ENCODE measurements at places on chromosomes 11 and 22.

DNA sequence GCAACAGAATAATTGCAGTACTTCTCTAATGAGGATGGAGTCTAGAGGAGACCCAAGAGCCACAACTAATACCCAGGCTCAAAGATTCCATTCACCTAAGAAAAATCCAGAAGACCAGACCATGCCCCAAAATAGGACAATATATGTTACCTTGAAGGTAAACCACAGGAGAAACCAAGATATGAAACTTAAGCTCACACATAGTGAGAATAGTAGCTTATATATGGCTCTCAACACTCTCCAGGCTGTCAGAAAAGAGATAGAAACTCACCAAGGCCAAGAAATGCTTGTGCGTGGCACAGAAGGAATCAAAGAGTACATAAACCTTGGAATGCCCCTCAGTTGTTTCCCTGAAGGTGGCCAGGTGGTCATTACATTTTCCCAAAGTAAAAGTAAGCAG is 9.1 kb downstream of the FAM111A start:
- no peak for DNase-seq

GRCh38 chr22:27662359-27663301 is 138.9 kb downstream of the MN1 start:
- no peak for DNase-seq

- no peak for DNase-seq
These were observed 429.4 kb upstream of the B3GAT1 start for GRCh38 chr11:134841411-134841810.

DNA sequence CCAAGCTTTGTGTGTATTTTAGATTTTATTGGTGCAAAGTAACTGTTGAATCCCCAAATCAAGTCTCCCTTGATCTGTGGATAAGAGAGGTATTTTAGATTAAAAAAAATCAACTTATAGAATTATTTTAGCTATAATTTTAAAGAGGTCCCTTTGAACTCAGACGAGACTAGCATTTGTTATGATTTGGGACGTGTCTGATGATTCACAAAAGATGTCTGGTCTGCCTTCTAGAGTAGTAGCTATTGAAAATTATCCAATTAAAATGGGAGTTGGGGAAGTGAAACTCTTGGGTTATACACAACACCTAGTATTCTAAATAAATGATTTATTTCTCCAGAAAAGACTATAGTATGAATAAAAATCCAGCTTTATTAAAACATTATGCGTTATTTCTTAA is 227.9 kb upstream of the GRIA4 start:
- DNase-seq, result no peak

GRCh38 chr22:38952281-38952993 is 5.0 kb upstream of the APOBEC3A start:
- no peak for DNase-seq

- DNase-seq, result no peak
These were observed 1.6 kb upstream of the OMP start for GRCh38 chr11:77101043-77101537.

DNA sequence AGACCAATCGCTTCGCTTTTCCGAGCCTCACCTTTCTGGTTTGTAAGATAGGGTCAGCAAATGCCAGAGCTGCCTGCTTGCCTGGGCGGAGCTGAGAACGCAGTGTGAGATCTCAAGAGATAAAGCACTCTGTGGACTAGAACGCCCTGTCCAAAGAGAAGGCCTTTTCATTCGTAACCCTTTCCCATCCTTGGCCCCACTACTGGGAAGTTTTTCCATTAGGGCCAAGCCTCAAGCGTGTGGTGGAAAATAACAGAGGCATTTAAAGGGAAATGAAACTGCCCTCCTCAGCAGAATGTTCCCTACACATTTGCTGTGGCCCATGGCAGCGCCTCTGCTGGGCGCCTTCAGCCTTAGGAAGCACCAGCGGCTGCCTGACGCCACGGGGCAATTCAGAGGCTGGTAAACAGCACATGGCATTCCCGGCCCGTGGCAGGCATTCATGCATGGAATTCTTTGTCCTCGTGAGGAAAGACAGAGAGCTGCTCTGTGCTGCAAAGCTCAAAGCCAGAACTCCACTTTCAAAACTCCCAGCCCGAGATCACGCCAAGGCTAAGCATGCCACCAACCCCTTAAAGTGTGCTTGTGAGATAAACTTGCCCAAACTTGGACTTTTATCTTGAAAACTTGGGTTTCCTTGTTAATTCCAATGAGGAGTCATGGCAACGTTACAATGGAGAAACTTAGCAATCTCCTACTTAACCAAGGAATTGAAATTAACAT is 38.1 kb downstream of the AHNAK start:
- no peak for DNase-seq

DNA sequence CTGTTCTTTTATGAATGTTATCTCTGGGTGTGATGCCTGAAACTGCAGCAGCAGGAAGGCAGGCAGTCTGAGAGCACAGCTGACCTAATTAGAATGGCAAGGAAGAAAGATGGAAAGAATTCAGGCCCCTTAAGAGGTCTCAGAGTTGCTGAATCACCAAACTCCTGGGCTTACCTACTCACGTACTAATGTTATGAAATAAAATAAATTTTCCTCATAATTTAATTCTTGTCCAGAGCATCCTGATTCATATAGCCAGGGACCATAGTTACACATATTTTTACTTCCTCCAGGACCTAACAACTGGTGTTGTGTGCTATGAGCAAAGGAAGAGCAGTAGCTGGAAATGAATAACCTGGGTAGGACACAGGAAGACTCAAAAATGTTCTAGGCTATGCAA is 41.9 kb downstream of the SNX19 start:
- no peak for DNase-seq

- DNase-seq, result no peak
These were observed 21.8 kb downstream of the TSPAN18 start for GRCh38 chr11:44748606-44749005.

DNA sequence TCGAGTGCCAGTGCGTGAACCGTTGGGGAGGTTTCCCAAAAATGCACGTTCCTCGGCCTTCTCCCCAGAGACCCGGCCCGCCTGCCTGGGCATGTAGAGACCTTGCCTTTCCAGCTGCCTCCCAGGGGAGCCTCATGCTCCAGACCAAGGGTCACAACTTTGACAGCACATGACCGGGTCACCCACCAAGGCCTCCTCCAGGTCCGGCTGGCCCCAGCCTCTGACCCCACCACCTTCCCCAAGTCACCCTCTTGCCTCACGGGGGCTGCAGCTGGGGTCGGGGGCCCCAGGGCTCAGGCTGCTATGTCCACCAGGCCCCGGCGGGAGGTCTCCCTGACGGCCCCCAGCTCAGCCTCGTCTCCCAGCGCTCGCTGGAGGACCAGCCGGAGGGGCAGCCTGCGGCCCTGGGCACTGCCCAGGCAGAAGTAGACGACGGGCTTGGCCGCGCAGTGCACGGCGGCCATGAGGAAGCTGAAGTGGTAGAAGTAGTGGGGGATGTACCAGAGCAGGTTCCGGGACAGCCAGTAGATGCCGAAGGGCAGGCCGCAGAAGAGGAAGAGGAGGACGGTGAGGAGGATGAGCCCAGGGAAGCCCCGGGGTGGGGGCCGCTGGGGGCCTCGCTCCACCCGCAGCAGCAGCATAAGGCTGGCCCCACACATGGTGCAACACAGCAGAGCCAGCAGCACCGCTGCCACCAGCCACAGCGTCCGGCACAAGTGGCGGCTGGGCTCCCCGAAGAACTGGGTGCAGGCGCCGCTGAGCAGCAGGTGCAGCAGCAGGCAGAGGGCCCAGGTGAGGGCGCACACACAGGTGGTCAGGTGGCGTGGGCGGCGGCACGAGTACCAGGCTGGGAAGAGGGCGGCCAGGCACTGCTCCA is 4.4 kb downstream of the MRGPRE start:
- no peak for DNase-seq

DNA sequence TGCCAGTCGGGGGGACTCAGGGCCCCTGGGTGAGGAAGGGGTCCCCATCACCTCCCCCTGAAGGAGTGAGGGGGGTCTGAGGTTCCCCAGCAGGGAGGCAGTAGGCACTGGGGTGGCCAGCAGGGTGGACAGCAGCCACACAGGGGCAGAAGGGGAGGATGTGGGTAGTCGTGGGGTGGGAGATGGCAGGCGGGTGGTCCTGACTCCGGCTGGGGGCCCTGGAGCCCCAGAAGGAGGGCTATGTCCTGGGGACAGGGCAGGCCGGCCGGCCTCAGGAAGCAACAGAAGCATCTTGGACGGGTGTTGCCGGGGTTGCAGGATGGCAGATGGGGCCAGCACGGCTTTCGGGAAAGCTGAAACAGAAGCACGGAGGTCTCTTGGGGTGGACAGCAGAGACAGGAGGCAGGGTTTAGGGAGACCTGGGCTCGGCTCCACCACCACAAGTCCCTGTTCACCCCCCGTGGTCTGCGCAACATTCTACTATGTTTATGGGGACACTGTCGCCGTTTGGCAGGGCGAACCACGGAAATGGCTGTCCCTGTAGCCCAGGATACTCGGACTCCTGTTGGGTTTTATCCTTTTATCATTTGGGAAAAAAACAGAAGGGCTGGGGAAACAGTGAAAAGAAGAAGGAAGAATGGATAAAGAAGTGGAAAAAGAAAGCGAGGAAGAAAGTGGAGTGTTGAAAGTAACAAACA is 14.1 kb downstream of the VWCE start:
- DNase-seq, result no peak

DNA sequence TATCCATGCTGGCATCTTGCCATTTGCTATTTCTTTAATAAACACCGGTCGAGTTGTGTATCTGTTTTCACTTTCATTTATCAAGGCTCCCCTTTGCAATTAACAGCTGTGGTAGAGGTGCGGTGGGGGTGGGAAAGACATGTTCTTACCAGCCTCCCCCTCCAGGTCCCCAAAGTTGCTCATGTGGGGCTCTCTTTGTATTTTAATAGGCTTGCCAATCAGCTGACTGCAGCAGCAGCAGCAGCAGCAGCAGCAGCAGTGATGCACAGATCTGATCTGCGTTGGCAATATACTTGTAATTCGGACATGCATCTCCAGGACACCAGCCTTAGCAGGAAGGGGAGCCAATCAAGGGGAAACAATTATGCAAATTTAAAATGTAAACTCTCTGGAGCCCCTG is 40.3 kb upstream of the E2F8 start:
- no peak for DNase-seq

DNA sequence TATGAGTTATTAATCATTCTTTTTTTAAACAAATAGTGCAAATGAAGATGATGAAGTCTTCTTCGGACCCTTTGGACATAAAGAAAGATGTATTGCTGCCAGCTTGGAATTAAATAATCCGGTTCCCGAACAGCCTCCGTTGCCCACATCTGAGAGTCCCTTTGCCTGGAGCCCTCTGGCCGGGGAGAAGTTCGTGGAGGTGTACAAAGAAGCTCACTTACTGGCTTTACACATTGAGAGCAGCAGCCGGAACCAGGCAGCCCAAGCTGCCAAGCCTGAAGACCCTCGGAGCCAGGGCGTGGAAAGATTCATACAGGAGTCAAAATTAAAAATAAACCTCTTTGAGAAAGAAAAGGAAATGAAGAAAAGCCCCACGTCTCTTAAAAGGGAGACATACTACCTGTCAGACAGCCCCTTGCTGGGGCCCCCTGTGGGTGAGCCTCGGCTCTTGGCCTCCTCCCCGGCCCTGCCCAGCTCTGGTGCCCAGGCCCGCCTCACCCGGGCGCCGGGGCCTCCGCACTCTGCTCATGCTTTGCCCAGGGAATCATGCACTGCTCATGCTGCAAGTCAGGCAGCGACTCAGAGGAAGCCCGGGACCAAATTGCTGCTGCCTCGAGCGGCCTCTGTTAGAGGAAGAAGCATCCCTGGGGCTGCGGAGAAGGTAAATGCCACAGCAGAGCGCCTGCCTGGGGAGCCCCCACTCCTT is 11.8 kb downstream of the GTSE1 start:
- no peak for DNase-seq

All from activated T-cell treated with anti-CD3 and anti-CD28 coated beads, Interleukin-2, amount 50 U/mL, for 1 hour (primary cell).